ENCODE measurements at places on chromosomes 4 and X.

DNA sequence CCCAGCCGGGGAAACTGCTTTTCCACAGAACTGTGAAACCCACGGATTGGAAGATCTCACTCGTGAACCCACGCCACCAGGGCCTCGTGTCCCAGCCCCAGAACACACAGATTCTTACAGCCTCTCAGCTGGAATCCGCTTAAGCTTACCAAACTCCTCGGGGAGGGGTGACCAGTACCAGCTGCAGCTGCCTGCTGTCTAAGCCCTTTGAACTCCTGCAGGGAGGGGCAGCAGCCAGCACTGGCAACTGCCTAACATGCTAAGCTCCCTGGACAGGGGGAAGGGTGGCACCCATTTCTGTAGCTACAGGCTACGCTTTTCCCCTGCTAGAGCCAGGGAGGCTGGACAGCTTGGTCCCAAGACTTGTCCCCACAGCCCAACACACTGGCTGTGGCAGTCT lies 38.4 kb downstream of the TBL1X start:
- DNase-seq = no peak

DNA sequence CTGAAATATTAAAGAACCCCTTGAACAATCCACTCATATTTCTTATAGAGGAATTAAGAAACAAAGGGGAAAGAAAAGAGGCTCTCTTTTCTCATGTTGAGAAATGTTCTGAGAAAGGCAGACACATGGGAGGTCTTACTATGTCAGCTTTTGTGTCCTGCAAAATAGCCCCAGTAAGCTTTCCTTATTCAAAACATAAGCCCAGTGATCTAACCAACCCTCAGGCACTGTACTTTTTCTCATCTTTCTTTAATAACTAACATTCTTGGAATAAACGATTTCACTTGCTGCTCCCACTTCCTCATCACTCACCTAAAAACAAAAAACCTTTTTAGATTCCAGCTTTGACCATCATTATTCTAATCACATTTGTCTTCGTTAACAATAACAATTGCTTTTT lies 115.9 kb downstream of the GLRA3 start:
- DNase-seq = no peak

DNA sequence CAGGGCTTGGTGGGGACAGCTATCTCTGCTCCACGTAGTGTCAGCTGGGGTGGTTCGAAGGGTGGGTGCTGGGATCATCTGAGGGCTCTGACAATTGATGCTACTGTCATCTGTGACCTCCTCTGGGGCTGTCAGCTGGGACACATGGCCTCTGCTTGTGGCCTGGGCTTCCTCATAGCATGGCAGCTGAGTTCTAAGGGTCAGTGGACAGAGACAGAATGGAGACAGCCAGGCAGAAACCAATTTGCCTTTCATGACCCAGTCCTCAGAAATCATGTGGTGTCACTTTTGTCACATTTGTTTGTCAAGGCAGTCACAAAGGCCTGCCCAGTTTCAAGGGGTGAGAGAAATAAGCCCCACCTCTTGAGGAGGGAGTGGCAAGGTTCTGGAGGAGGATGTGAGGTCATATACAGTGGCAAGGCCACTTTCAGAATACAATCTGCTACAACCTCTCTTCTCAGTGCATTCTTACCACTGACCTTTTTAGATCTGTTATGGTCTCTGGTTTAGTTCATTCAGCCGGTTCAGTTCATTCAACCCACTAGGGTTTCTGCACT lies 103.6 kb upstream of the BCOR start:
- DNase-seq = no peak

- no peak for DNase-seq
Observed at GRCh38 chr4:149972407-149972806, 105.8 kb upstream of the DCLK2 start.

- no peak for DNase-seq
Observed at GRCh38 chr4:122758033-122758432, 25.5 kb downstream of the BBS12 start.

DNA sequence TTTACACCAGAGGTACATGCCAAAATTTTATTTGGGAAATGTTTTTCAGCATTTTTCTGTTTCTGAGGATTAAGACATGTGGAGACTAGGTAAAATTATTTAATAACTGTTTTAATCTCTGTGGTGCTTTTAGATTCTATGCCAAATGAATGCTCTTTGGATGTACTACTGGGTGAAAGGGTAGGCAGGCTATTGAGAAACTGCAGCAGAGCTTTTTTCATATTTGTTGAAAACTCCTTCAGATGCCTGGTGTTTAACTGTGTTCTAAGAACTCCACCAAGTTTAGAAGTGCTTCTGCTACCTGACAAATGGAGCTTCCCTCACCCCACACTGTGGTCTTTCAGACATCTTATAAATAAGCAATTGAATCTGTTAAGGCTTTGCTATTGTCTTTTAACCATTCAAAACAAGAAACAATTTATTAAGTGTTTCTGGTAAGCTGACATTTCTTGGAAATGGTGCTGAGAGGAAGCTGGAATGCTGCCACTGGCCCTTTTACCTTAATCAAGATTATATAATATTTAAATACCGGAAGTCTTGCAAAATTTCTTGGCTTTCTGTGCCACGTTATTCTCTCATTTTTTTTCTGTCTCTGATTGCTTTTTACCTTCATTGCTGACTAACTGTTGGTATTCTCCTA lies 51.2 kb upstream of the CYSLTR1 start:
- no peak for DNase-seq

GRCh38 chrX:24082447-24082846 lies 27.7 kb downstream of the EIF2S3 start:
- no peak for DNase-seq

- no peak for DNase-seq
Observed at GRCh38 chrX:10282490-10282889, 125.7 kb downstream of the CLCN4 start.

GRCh38 chr4:73866246-73866645 lies 2.9 kb upstream of the CXCL1 start:
- DNase-seq = no peak

GRCh38 chr4:22999419-22999818 lies 306.7 kb downstream of the GBA3 start:
- DNase-seq = no peak

- no peak for DNase-seq
Observed at GRCh38 chrX:16138108-16138427, 14.7 kb downstream of the GRPR start.

- DNase-seq = no peak
Observed at GRCh38 chrX:139766545-139766983, 58.6 kb upstream of the MCF2 start.

DNA sequence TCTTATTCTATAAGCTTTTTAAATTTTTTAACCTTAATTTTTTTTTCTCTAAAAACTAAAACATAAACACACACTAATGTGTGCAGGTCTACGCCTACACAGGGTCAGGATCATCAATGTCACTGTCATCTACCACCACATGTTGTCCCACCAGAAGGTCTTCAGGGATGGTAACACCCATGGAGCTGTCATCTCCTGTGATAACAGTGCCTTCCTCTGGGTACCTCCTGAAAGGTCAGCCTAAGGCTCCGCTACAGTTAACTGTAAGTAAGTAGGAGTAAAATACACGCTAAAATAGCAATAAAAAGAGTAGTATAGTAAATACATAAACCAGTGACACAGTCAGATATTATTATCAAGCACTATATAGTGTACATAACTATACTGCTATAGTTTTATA lies 45.9 kb upstream of the GPRIN3 start:
- no peak for DNase-seq

GRCh38 chrX:15299941-15300851 lies 15.2 kb downstream of the ASB11 start:
- no peak for DNase-seq

GRCh38 chrX:48966796-48967579 lies 4.7 kb downstream of the KCND1 start:
- no peak for DNase-seq

- no peak for DNase-seq
Observed at GRCh38 chr4:126395664-126396063, 1080.9 kb downstream of the FAT4 start.

GRCh38 chr4:141473952-141474351 lies 162.4 kb upstream of the IL15 start:
- DNase-seq = no peak

- no peak for DNase-seq
Observed at GRCh38 chr4:142377342-142378091, 468.6 kb downstream of the INPP4B start.

DNA sequence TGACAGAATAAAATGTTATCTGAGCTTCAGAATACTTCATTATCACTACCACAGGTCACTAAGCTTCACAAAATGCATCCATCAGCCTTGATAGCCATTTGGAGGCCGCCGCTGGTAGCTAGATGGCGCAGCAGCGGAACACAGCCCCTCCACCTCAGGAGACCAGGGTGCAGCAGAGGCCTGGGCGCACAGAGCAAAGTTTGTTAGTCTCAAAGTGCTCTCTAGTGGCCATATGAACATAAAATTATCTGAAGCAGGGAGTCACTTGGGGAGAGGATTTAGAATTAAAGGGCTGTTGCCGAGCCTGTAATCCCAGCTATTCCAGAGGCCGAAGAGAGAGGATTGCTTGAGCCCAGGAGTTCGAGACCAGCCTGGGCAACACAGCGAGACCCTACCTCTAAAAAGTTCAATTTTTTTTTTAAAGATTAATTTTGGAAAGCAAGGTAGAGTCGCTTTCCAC lies 8.1 kb upstream of the DCTD start:
- DNase-seq = no peak

- no peak for DNase-seq
Observed at GRCh38 chrX:149715468-149715867, 3.6 kb downstream of the MAGEA11 start.

- no peak for DNase-seq
Observed at GRCh38 chrX:143429131-143429530, 88.1 kb downstream of the SPANXN3 start.

GRCh38 chrX:119755981-119756533 lies 2.3 kb upstream of the SOWAHD start:
- DNase-seq = peak; percentile 22

- DNase-seq = no peak
Observed at GRCh38 chr4:123777373-123777772, 380.8 kb downstream of the SPRY1 start.
